SK-N-SH (cell line): ENCODE measurements at places on chromosomes 2 and 18. TPM values are rescaled to one million over a fixed set of nuclear protein-coding genes. Genes with fewer than 3 reads are reported as not detected.

The VAMP8 gene
- polyA plus RNA-seq = 0.72 and 1.3 TPM in 2 replicates

The RSAD2 gene
- polyA plus RNA-seq = 0.15 and 0.35 TPM in 2 replicates

The DYNAP gene
- not detected in 2 replicates for polyA plus RNA-seq

The EFR3B gene
- 1.5 and 1.9 TPM in 2 replicates for polyA plus RNA-seq

The HOXD1 gene
- not detected in 2 replicates for polyA plus RNA-seq

The TUBA3E gene
- polyA plus RNA-seq = not detected in 2 replicates

- no peak for DNase-seq
Observed at GRCh38 chr2:129239141-129239540, 740.3 kb upstream of the RAB6C start.

DNA sequence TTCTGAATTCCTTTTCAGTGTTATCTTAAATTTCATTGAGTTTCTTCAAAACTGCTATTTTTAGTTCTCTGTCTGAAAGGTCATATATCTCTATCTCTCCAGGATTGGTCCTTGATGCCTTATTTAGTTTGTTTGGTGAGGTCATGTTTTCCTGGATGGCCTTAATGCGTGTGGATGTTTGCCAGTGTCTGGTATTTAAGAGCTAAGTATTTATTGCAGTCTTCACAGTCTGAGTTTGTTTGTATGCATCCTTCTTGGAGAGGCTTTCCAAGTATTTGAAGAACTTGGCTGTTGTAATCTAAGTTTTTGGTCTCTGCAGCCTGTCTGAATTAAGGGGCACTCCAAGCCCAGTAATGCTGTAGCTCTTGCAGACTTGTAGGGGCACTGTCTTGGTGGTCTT lies 249.3 kb downstream of the ZNF385B start:
- no peak for DNase-seq

DNA sequence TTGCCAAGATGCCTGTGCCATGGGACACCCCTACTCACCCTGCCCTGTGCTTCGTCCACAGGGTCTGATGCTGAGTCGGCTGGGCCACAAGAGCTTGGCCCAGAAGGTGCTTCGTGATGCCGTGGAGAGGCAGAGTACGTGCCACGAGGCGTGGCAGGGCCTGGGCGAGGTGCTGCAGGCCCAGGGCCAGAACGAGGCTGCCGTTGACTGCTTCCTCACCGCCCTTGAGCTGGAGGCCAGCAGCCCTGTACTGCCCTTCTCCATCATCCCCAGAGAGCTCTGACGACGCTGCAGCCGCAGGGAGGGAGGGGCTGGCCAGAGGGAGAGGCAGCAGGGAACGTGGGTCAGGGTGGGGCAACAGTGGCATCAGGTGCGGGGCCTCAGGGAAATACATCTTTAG lies 81.5 kb downstream of the STPG4 start:
- DNase-seq = no peak

DNA sequence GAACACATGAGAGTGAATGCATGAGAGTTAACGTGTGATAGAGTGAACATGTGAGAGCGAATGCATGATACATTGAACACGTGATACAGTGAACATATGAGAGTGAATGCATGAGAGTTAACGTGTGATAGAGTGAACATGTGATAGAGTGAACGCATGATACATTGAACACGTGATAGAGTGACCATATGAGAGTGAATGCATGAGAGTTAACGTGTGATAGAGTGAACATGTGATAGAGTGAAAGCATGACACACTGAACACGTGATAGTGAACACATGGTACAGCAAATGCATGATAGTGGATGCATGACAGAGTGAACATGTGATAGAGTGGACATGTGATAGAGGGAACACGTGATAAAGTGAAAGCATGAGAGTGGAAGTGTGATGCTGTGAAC lies 517.9 kb downstream of the EIPR1 start:
- no peak for DNase-seq

DNA sequence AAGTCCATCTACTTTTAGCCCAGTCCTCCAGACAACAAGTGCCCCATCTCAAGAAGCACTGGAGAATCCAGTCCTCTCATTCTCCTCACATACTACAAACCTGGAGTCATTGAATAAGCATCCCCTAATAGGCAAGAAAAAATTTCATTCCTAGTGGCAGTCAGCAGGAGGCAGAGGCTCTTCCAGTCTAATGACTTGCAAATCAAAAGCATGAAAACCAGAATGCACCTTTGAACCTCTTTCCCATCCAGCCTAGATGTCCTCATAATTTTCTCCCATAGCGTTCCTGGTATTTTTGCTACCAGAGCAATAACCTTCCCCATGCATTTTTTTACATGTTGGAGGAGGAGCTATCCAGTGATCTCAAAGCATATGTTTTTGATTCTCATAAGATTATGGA lies 252.6 kb downstream of the TTC32 start:
- no peak for DNase-seq

DNA sequence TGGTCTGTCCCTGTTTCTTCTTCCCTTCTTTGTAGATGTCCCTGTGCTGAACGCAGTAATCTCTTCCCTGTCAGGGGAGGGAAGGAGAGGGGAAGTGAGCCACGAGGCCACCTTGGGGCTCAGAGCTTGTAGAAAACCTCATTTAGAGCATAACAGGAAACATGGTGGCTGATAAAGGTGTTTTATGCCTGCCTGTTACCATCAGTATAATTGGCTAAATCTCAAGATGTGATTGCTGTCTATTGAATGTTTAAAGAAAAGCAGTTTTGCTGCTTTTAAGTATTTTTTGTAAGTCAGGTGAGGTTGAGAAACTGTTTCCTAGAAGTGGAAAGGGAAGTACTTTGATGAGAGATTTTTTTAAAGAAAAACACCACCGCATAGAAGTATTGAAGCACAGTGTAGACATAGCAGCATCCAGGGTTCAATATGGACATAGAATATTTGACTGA lies 59.7 kb upstream of the PDK1 start:
- DNase-seq = no peak

DNA sequence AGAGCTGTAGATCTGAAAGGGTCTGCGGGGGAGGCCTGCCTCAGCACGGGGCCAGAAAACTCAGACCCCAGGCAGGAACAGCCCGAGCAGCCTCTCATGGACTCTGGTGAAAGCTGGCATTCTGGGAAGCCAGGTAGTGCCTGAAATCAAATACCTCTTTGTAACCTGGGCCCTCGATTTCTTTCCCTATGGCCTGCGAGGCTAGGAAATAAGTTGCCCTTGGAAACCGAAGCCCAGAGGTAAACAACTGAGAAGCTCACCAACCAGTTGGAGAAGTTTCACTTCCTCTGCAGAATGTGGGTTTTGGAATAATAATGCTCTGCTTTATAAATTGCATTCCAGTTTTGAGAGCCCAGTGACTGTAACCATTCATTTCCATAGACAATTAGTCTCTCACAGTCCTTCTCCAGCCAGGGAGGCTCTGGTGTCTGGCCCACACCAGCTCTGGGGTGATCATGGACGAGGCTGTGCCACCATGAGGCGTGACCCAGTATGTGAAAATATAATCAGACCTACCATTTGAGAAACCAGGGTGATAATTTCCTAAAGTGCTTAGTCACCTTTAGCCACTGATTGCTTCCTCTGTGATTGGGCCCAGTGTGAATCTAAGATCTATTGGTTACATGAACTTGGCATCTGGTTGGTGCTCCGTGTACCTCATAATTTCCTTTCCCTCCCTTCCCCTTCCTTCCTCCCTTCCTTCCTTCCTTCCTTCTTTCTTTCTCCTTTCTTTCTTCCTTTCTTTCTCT lies 133.1 kb upstream of the PELI1 start:
- DNase-seq = no peak

DNA sequence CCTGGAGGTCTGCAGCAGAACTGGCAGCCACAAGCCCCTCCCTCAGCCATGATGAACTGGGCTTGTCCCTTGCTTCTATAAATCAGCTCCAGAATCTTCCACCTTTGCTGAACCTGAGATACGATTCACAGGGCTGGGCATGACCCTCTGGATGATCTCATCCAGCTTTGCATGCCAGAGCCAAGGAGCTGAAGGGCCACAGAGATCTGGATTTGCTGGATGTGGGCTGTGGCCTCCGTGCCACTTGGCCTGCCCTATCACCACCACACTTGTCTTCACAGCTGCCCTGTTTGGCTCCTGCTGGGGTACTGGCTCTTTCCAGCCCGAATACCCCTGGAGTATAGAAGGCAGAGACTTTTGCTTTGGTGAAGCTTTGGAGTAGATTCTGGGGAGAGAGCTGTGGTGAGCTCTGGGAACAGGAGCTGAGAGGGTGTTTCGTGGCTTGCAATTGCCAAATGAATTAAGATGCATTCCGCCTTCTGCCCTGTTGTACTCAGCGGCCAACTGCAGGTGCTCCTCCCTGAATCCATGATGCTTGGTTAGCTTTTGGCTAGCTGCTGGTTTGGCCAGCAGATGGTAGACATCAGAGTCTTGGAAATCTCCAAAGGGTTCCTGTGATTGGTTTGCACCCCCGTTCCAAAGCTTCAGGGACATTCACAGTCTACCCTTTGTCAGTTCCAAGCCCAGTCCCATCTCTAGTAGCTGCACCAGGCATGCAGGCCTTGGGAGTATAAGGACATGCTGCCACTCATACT lies 30.9 kb upstream of the GIGYF2 start:
- no peak for DNase-seq

- no peak for DNase-seq
Observed at GRCh38 chr18:14921547-14921946, 173.6 kb downstream of the ANKRD30B start.

DNA sequence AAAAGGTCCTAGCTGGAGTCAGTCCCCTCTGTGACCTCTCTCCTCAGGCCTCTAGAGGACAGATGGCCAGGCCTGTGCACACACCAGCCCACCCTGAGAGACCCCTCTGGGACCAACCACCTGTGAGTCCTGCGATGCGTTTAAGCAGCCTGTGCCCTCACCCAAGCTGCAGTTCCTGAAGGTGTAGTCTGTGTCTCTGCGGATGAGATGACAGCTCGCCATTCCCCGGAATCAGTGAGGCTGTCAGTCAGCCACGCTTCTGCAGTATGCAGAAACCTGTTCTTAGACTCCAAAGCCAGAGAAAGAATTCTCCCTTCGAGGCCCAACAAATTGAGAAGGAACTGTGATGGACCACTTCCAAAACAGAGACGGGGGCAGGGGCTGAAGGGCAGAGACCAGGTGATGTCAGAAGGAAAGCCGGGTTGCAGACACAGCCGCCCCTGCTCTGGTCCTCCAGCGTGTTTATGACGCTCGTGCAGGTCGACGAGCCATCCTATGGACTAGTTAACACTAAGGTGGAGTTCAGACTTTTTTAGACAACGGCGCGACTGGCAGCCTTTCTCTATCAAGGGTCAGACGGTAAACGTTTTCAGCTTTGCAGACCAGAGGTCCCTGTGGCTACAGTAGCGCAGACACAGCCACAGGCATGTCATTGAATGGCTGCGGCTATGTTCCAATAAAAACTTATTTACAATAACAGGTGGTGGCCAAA lies 10.2 kb downstream of the MTERF4 start:
- DNase-seq = no peak

DNA sequence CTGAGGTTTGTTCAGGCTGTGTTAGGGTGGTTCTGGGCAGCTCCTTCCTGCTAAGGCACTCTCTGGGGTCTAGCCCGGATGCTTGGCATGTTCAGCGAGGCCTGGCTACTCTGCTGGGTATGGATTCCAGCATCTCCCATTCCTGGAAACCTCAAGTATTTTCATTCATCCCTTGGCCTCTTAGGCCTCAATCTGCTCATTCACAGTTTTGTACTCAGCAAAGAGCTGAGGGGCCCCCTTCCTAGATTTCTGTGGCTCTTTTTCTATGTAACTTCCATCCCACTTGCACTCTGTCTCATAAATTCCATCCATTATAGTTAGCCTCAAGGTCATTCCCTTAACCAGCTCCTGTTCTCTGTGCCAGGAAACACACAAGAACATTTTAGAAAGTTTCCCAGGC lies 798.8 kb upstream of the HS6ST1 start:
- DNase-seq = no peak

GRCh38 chr18:49650426-49650891 lies 88.6 kb downstream of the LIPG start:
- DNase-seq = no peak

DNA sequence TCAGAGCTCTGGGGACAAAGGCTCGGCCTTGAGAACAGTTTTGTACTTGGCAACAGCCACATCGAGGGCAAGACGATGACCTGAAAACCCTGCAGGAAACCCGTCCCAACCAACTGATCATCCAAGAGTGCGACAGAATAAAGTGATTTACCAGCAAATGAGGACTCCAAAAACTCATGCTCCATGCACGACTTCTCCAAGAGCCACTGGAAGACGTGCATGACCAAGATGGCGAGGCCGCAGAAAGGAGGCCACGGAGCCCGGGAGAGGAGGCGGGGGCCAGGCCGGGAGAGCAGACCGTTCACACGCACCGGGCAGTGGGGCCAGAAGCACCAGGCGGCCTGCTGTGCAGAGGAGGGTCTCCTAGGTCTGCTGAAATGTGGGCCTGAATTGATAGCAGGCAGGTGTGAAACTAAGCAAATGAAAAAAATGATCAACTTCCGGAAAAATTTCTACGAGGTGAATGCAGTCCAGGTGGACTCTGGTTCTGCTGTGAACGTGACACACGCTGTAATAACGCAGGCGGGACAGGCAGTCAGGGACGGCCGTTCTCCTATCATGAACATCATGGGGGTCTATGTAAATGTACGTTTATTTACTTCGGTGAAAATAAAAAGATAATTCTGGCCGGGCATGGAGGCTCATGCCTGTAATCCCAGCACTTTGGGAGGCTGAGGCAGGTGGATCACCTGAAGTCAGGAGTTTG lies 252.2 kb downstream of the HDAC4 start:
- no peak for DNase-seq

DNA sequence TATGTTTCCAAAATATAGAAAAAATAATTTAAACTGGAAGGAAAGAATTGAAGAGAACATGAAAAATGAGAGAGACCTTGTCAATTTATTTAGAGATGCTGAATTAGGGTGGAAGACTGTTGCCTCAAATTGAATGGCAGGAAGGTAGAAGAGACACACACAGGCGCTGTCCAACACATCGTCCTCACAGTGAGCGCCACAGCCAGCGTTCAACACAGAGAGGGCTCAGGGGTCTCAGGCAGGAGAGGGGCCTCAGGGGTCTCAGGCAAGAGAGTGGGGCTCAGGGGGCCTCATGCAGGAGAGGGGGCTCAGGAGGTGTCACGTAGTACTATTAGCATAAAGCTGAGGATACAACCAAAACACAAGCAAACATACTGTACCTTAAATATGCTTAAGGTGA lies 65.7 kb downstream of the TMEM18 start:
- no peak for DNase-seq

DNA sequence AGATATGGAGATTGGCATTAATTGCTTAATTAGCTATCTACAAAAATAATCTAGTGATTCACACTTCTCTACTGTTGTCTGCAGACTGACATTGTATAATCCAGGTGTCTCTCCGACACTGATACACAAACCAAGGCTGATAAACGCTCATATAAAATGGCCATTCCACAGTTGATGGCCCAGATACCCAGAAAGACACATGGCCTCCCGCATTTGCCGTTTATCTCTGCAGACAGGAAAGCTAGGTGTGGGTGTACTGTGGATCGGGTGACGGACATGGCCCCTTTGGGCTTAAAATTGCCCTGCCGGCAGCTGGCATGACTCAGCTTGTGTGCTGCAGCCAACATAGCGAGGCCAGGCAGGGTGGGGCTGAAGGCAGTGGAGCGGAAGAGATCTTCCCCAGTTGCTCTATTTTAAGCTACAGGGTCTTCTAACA lies 18.5 kb downstream of the PMAIP1 start:
- peak; percentile 49 for DNase-seq
